ENCODE measurements at places on chromosomes 12 and 14.
A peak's percentile ranks its signal among the peaks of the same experiment; 100 is the strongest.

- DNase-seq, result no peak
Measured at GRCh38 chr12:68970951-68971350, 38.0 kb upstream of the CPM start.

DNA sequence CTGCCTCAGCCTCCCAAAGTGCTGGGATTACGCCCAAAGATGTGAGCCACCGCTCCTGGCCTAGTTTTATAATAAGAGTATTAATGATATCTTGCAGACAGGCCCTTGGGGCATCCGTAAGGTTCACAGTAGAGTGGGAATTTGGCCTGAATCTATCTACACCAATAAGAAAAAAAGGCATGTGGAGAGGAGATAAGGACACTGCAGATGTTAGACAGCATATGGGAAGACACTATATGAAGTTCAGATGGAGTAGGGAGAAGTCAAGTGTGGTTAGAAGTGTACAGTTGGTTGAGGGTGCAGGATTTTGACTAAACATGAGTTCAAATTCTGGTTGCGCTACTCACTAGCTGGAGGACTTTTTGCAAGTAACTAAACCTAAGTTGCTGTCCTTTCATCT lies 8.5 kb upstream of the TTC8 start:
- no peak for DNase-seq

GRCh38 chr12:85603556-85603955 lies 232.7 kb downstream of the RASSF9 start:
- DNase-seq, result no peak

- DNase-seq, result peak; percentile 96
Measured at GRCh38 chr12:49130151-49131050, 794 bp downstream of the TUBA1B start.
